ENCODE measurements at places on chromosomes 3 and 15.

- no peak for DNase-seq
Measured at GRCh38 chr3:116643001-116643400, 66.6 kb upstream of the TUSC7 start.

- DNase-seq = no peak
Measured at GRCh38 chr3:59316688-59317275, 267.0 kb upstream of the CFAP20DC start.

DNA sequence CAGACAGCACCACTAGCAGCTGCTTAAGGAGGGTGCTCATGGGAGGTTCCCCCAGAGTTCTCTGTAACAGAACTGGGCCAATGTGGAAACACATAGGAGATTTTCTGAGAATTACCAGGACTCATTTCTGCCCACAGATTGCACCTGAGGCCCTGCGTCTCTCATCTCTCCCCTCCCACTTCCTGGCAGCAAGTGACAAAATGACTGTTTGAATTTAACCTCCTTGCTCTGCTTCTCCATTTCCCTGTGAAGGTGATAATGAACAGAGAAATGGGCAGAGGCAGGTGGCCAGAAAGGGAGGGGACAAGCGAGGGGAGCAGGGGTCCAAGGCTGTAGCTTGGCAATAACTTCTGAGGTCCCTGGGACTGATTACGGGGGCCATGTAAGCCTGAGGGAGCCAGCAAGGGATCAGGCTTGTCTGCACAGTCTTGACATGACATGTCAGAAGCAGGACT is 8.0 kb downstream of the EPHB1 start:
- DNase-seq = no peak

- peak; percentile 74 for DNase-seq
Measured at GRCh38 chr3:37546876-37547275, 314.8 kb upstream of the CTDSPL start.

GRCh38 chr3:138950006-138950644 is 3.1 kb downstream of the FOXL2NB start:
- peak; percentile 52 for DNase-seq

DNA sequence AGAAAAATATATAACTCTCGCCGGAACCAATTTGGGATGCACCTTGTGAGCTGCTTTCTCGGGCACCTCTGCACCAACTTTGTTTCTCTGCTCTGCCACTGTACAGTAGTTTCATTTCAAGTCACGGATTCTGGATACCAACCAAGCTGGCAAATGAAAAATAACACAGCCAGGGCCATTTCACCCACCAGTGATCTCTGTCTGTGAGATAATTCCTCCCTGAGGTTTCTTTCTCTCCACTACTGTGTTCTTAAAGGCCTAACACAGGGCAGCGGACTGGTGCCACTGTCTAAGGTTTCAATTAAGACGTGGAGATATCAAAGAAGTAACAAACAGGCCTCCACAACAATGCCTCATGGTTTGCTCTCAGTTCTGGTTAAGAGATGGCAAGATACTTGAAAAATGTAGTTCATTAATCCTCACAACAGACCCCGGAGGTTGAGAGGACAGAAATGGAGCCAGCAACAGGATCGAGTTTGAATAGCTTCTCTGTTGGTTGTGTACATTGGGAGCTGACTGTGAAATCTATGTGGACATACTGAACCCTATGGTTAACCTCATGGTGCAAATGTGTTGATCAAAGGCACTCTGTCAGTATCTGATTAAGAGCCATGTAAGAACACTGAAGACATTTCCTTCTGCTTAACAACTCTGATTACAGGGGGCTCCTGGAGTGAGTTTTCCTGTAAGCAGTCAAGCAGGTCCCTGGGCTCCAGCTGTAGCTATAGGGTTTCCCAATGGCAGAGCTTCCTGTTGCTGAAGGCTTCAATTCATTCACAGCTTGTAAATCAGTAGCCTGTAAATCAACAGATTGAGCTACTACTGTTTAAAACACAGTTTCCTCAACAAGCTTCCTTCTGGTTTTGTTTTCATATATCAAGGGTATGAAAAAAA is 470.5 kb downstream of the EPHA3 start:
- DNase-seq = no peak

- DNase-seq = peak; percentile 89
Measured at GRCh38 chr3:31234145-31234544, 298.6 kb upstream of the STT3B start.

GRCh38 chr3:35946121-35946853 is 307.0 kb downstream of the ARPP21 start:
- DNase-seq = peak; percentile 8

DNA sequence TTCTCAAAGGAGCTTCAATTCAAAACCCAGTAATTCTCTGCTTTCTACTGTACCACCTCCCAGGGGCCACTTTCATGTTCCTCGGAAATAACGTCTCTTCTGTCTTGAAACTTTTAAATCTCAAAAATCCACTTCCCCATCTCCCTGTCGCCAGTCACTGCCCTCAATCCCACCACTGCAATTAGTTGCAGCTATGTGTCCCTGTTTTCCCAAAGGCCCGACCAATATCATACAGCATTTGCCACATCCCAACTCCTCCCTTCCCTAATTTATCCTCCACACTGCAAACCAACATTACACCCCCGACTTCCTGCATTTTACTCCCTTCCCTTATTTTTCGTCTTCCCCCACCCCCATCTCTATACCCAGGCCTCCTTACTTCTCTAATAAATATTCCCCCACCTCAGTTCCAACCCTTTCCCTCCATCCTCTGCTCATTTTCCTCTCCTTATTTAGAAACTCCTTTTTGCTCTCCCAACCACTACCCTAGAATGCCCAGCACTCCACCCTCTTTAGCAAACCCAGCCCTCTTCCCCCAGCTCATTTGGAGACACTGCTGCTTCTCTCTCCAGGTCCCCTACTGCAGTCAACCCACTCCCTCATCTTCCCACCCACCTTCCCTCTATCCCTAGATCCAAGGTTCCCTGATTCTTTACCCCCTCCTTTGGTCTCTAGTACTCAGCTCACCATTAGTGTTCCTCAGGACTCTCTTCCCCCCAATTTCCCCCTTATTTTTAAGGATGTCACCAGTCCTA is 1.1 kb downstream of the NPTN start:
- peak; percentile 61 for DNase-seq

GRCh38 chr3:158528076-158528674 is 42.8 kb upstream of the MLF1 start:
- DNase-seq = no peak

DNA sequence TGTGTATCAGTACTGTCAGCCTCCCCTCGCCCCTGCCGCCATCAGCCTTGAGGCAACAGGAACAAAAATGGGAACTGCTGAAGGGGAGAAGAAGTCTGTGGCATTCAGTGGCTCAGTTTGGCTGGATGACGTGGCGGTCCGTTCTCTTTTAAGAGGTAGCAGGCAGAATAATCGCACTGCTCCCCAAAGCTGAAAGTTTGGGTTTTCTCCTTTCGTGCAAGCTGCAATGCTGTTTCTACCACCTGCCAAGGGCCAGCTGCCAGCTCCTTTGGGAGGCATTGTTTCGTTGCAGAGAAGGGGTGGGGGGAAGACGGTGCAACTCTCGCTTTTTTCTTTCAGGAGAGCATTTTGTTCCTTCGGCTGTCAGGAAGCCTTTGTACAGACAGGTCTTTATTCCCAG is 369.6 kb upstream of the RORA start:
- no peak for DNase-seq

DNA sequence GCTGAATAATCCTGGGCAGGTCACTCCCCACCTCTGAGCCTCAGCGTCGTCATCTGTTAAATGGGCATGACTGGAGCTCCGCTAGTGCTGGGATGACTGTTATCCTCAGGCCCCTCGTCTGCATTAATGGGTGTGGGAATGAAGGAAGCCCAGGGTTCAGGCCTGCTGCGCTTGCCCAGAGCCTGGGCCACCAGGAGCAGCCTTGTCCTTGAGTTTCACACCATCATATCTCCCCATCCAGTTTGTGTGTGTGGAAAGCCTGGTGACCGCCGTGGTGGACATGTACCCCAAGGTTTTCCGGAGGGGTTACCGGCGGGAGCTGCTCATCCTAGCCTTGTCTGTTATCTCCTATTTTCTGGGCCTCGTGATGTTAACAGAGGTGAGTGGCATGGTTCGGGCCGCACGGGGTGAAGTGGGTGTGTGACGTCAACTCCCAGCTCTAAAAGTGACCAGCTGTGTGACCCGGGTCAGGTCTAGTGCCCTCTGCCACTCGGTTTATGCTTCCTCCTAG is 63.5 kb upstream of the SLC6A1 start:
- DNase-seq = no peak

GRCh38 chr3:184583578-184584451 is 22.2 kb downstream of the EPHB3 start:
- peak; percentile 55 for DNase-seq

Measured in suppressor macrophage (primary cell).